ENCODE measurements at places on chromosomes 7 and 10.
A peak's percentile ranks its signal among the peaks of the same experiment; 100 is the strongest.

DNA sequence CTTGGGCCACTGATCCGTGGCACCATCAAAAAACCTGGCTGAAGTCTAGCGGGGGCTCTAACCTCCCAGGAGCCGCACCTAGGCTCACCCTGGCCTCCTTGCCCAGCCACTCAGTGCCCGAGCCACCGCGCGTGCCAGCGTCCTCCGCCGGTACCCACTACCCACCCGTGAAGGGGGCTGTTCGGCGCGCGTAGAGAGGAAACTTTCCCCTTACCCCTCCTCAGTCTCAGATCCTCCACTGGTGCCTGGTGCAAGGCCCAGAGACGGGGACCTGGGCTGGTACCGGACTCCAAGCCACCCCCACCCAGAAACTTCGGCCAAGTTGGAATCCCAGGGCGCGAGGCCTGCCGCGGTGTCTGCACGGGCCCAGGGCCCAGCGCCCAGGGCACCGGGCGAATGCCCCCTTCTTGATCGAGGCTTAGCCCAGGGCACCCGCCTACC, 3.5 kb upstream of the EBF3 start:
- no peak for DNase-seq

- DNase-seq, result no peak
Observed at GRCh38 chr10:3570855-3571266, 214.1 kb downstream of the KLF6 start.

DNA sequence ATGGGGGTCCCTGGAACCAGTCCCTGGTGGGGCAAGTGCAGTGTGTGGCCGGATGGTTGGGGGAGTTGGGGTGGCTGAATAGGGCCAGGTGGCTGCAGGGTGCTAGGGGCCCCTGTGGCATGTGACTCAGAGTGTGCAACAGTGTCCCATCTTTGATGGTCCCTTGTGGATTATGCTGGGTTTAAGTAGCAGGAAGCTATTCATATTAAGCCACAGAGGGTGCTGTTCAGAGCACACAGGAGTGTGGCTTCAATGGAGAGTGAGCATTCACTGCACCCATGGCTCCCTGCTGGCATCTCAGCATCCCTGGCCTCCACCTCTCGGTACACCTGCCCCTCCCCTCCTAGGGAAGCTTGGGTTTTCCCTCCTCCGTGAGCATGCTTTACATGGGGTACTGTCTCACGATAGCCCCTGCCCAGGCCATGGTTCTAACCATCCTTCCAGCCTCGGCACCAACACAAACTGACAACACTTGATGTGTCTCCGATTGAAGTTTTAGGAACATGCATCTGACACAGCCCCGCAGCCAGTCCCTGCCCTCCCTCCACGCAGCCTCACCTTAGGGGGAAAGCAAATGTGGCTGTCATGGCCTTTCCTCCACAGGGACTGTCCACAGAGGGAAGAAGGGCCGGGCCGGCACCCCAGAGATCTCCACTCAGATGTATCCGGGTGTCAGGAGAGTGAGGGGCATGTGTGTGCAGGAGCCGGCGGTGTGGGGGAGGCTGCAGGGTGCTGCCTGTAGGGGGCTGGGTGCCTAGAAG, 30.4 kb upstream of the PPIF start:
- DNase-seq, result no peak

- DNase-seq, result no peak
Observed at GRCh38 chr7:26035552-26035951, 116.4 kb upstream of the NFE2L3 start.

GRCh38 chr10:72904806-72905205, 11.3 kb downstream of the OIT3 start:
- DNase-seq, result no peak

DNA sequence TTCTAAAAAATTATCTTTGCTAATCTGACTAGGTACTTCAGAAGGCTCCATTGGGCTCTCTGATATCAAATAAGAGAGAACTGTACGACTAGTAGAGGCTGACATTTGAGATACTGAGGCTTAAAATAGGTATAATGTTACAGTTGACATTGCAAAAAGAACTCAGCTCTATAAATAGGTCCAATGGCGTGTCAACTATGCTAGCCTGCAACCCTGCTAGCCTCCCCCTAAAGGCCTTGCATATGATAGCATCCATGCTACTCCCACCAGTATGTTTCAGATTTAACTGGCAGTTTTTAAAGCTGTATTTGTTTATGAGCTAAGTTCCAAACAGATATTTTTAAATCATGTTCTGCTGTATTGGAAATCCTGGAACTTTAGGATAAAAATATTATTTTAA, at the start of gene PPP1R3A:
Gene PPP1R3A, minus strand, starts transcription at position 64 of the 400 bp plus-strand sequence. Its CDS starts 13 bp downstream, at position 51.
- DNase-seq, result no peak

GRCh38 chr10:27542812-27543211, 38.7 kb downstream of the RAB18 start:
- peak; percentile 33 for DNase-seq

DNA sequence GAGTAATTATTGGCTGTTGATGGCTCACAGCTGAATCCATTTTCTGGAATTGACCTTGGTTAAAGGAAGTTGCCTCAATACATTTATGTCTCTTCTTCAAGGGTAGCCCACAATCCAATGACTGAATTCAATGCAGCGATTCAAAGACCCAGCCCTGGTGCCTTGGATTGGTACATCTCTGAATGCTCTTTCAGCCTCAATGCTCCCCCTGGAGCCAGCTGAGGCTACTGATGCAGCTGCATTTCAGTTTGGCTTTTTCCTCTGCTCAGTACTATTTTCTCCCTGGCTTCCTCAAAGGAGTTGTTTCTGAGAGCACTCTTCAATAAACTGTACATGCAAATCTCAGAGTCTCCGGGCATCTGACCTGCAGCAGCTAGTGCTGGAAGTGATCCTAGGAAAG, 633 bp upstream of the EBLN1 start:
- DNase-seq, result no peak

DNA sequence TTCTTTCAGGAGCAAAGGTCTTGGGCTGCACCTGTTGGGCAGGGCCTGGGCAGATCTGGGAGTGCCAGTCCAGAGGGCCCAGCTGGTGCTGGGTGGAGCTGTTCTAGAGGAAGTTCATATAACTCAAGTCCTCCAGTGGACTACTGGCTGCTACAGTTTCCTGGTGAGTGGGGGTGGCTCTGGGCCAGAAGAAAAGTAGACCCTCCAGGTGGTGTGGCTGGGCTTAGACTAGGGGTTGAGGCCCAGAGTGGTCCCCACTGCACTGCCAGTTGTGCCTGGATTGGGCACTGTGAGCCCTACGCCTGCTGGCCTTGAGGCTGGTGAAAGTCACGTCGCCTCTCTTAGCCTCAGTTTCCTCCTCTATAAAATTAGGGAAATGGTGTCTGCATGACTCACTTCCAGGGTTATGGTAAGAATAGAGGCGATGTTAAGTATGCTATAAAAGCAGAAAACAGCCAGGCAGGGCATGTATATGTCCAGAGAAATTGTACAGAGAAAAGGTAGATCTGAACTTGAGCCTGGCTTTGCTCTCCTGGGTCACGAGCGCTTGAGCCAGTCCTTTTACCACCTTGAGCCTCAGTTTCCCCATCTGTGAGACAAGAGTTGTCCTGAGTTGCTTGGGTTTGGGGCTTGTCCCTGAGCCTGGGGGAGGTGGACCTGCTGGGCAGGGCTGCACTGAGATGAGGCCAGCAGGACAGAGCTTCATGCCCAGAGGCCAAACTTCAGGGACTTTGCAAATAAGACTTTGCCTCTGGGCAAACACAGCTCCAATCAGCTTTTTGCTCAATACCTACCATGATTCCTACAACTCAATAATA, 3.8 kb upstream of the CLDN3 start:
- DNase-seq, result no peak

Data from astrocyte of the spinal cord (primary cell).